Natural killer cell treated with Interleukin-12 subunit alpha and Interleukin-12 subunit beta and Interleukin-15 and Interleukin-18, amount 100 ng/mL, for 72 hours (primary cell): ENCODE measurements at places on chromosomes 13 and 19. TPM values are rescaled to one million over a fixed set of nuclear protein-coding genes. Genes with fewer than 3 reads are reported as not detected.

The SCN1B gene
- total RNA-seq = 0.95 TPM

The F2RL3 gene
- 1.5 TPM for total RNA-seq

The FCHO1 gene
- total RNA-seq = 28.6 TPM

The KLHL1 gene
- total RNA-seq = not detected

- H3K36me3 ChIP-seq = no peaks in the 10 kb centered on the region
- no peak overlapping the region for H3K4me3 ChIP-seq
- DNase-seq = no peak
- no peak overlapping the region for H3K27ac ChIP-seq
- no peaks in the 10 kb centered on the region for H3K27me3 ChIP-seq
These were observed 494.3 kb downstream of the COG6 start for GRCh38 chr13:40149611-40150274.

DNA sequence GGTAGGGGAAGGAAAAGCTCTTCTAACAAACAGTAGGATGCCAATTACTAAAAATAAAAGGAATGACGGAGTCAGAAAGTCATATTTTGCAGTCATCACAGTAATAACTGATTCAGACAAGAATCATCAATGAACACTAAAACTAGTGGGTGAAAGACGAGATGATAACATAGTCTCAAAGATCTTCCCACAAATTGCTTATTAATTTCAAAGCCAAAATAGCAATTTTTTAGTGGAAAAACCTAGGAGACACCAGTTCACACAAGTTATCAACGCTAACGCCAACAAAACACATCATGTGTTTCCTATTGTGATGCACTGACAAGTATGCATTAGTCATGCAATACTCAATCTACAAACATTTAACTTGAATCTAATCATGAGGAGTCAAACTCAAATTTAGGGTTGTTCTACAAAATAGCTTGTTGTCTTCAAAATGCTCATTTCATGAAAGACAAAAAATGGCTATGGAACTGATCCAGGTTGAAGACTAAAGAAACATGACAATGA lies 18.6 kb downstream of the ZNF233 start:
- H3K4me3 ChIP-seq = no peak overlapping the region
- no peak overlapping the region for H3K27ac ChIP-seq
- no peak for DNase-seq
- H3K36me3 ChIP-seq = peaks cover 61% of the 10 kb centered on the region
- no peaks in the 10 kb centered on the region for H3K4me1 ChIP-seq
- no peaks in the 10 kb centered on the region for H3K27me3 ChIP-seq

DNA sequence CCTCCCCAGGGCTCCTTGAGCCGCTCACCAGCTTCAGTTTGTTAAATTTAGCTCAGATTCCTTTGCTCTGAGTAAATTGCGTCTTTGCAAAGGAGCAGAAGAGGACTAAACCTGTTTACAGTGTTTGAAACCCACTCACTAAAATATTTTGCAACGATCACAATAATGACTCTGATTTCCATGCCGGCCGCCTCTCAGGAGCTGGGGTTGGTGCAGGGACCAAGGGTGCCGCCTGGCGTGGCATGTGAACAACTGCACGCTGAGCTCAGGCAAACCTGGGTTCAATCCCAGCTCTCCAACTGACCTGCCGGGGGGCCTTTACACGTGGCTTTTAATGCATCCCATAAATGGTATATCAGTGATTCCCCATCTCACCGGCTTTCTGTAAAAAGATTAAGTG lies 68.7 kb upstream of the CACNA1A start:
- H3K27me3 ChIP-seq = peaks cover 29% of the 10 kb centered on the region
- no peak overlapping the region for H3K4me3 ChIP-seq
- H3K4me1 ChIP-seq = no peaks in the 10 kb centered on the region

DNA sequence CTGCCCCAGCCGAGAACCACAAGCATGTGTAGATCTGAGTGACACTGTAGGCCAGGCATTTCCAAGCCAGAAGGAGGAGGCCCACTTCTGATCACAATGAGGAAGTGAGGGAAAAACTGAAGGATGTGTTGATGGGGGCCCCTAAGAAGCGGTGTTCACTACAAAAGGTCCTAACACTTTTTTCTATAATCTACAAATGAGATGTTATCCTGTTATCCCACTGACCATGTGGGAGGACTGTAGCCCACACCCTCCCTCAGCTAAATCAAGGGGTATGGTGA lies 99.0 kb upstream of the MCF2L start:
- no peak overlapping the region for H3K4me3 ChIP-seq
- peaks cover 5% of the 10 kb centered on the region for H3K36me3 ChIP-seq
- no peak for DNase-seq
- H3K27ac ChIP-seq = no peak overlapping the region

GRCh38 chr19:18160493-18160970 lies 7.6 kb downstream of the PIK3R2 start:
- H3K4me3 ChIP-seq = peak overlapping the region; percentile 68
- H3K27ac ChIP-seq = no peak overlapping the region
- peaks cover 7% of the 10 kb centered on the region for H3K4me1 ChIP-seq
- H3K36me3 ChIP-seq = peaks cover 1% of the 10 kb centered on the region
- no peak for DNase-seq

DNA sequence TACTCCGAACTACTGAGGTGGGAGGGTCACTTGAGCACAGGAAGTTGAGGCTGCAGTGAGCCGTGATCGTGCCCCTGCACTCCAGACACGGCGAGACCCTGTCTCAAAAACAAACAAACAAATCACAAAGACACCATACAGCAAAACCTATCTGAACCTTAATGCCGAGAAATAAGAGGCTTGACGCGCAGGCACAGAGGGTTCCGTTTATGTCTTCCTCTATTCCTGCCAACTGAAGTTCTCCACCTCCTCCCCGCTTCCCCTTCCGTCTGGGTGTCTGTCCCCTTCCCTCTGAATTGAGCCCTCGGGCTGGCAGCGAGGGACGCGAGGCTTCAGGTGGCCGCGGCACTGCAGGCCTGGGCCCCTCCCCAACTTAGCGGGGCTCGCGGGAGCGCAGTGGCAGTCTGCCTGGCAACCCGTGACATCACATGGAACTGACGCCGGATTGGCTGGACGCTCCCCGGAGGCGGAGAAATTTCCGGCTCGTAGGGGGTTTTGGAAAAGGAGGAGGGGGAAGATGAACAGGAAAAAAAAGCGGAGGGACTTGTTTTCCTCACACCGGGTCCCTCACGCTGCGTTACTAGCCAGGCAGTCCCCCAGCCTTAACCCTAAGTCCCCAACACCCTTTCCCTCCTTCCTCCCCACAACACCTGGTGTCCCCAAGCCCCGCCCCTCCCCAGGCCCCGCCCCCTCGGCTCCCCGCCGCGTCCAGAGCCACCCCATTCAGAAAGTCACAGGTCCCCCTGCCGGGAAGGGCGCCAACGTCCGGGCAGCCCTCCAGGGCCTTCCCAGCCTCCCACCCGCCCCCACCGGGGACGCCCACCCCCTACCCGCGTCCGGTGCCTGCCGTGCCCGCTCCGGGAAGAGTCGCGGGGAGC lies 1.1 kb upstream of the MYBPC2 start:
- no peaks in the 10 kb centered on the region for H3K36me3 ChIP-seq
- H3K27ac ChIP-seq = peak overlapping the region; percentile 64
- peaks cover 18% of the 10 kb centered on the region for H3K4me1 ChIP-seq
- peaks cover 16% of the 10 kb centered on the region for H3K27me3 ChIP-seq
- peak overlapping the region; percentile 92 for H3K4me3 ChIP-seq

DNA sequence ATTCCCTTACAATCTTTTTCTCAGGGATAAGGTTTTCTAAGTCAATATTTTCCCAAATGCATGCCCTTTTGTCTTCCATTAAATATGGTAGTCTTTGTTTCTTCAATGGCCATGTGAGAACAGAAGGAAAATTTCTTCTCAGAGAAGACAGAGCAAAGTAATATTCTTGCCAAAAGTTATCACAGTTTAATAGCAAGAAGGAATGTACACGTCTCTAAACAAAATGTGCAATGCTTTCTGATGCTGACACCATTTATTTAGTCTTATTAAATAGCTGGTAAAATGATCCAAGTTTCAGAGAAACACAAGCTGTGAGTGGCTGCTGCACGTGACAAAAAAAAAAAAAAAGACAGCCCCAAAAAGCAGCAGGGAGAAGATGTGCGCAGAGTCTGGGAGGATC lies 542.5 kb downstream of the GPC6 start:
- DNase-seq = no peak
- no peaks in the 10 kb centered on the region for H3K4me1 ChIP-seq
- no peak overlapping the region for H3K27ac ChIP-seq
- H3K36me3 ChIP-seq = no peaks in the 10 kb centered on the region
- no peaks in the 10 kb centered on the region for H3K27me3 ChIP-seq

DNA sequence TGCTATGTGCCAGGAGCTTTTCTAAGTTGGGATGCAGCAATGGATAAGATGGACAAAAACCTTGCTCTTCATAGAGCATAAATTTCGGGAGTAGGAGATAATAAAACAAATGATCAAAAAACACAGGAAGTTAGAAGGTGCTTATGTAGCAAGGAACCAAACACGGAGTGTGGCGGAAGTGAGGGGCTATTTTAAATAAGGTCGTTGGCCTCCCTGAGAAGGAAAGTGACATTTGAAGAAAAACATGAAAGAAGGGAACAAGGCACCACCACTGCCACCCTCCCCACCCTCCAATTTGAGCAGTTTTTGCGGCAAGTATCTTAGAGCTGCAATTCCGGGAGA lies 3.2 kb upstream of the GSX1 start:
- H3K4me1 ChIP-seq = peaks cover 25% of the 10 kb centered on the region
- H3K36me3 ChIP-seq = peaks cover 5% of the 10 kb centered on the region
- no peak overlapping the region for H3K27ac ChIP-seq
- H3K27me3 ChIP-seq = peaks cover 71% of the 10 kb centered on the region
- H3K4me3 ChIP-seq = peak overlapping the region; percentile 66

GRCh38 chr13:98443329-98443728 lies 133.6 kb downstream of the STK24 start:
- no peak overlapping the region for H3K4me3 ChIP-seq
- H3K36me3 ChIP-seq = no peaks in the 10 kb centered on the region
- H3K27ac ChIP-seq = no peak overlapping the region
- no peaks in the 10 kb centered on the region for H3K27me3 ChIP-seq
- DNase-seq = no peak
- peaks cover 8% of the 10 kb centered on the region for H3K4me1 ChIP-seq
